ENCODE measurements at places on chromosomes 5 and 9.
A peak's percentile ranks its signal among the peaks of the same experiment; 100 is the strongest.

- no peak for DNase-seq
Measured at GRCh38 chr5:73922875-73923557, 297.0 kb downstream of the ARHGEF28 start.

DNA sequence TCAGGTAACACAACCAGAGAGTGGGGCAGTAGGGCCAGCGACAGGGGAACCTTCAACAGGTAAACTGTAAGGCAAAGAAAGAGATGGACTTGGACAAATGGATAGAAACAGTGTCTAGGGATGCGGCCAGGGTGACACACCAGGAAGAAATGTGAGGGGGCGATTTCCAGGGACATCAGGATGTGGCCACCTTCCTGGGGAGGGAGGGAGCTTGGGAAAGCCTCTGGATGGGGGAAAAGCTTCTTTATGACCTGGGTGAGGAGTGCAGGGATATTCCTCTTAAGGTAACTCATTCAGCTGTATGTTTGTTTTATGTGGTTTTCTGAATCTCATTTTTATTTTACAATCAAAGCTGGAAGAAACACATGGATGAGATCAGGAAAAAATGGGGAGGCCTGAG, 11.9 kb upstream of the NXNL2 start:
- no peak for DNase-seq

- peak; percentile 12 for DNase-seq
Measured at GRCh38 chr9:87436716-87437115, 61.0 kb upstream of the DAPK1 start.

DNA sequence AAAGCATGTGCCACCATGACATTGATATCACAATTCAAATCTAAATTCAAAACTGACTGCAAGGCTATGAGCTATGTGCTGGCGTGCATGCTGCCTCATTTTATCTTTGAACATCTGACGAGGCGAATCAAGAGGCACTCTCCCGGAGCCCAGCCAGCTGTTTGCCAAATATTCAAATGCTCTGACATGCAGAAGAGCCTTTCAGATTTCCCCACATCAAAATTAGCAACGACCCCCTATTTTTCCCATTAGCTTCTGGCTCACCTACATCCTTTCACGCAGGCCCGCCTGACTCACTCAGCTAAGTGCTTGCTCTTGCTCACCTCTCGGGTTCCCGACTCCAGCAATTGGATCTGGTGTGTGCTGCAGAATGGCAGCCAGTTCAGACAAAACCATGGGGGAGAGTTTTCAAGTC, 159.0 kb downstream of the NR2F1-AS1 start:
- no peak for DNase-seq

- peak; percentile 63 for DNase-seq
Measured at GRCh38 chr9:90974016-90974415, 172.4 kb downstream of the SYK start.

GRCh38 chr9:23702311-23702922, 123.6 kb downstream of the ELAVL2 start:
- no peak for DNase-seq

GRCh38 chr5:136886608-136887007, 521.3 kb upstream of the TRPC7 start:
- DNase-seq: no peak

DNA sequence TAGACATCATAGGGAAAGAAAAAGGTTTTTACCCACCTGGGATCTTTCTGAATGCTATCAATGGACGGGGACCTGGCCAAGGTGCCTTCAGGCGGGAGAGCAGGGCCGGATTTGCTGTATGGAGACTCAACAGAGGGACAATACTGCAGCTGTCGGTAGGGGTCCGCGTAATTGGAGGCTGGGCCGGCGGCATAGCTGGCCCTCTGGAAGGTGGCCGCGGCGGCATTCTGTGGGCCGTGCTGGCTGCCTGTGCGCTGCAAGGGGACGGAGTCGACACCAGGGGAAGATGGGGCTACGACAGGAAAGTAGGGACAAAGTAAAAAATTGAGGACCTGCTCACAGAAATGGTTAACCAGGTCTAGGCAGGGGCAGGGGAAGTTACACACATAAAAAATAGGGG, 557.9 kb downstream of the CTNND2 start:
- no peak for DNase-seq

DNA sequence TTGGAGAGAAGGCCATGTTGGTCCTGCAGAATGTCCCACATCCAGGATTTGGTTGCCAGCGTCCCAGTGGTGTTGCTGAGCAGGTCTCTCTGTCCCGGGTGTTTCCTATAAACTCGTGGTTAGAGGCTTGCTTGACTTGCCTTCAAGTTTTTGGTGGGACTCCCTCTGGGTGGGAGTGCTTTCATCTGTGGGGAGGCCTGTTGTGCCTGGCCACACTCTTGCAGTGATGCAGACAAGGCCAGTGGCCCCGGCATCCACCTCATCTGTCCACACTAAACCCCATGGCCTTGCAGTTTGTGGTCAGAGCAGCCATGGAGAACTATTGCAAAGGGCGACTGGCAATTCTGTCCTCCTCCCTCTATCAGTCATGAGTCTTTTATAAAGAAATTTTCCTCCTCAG, 71.8 kb downstream of the PHF2 start:
- no peak for DNase-seq

DNA sequence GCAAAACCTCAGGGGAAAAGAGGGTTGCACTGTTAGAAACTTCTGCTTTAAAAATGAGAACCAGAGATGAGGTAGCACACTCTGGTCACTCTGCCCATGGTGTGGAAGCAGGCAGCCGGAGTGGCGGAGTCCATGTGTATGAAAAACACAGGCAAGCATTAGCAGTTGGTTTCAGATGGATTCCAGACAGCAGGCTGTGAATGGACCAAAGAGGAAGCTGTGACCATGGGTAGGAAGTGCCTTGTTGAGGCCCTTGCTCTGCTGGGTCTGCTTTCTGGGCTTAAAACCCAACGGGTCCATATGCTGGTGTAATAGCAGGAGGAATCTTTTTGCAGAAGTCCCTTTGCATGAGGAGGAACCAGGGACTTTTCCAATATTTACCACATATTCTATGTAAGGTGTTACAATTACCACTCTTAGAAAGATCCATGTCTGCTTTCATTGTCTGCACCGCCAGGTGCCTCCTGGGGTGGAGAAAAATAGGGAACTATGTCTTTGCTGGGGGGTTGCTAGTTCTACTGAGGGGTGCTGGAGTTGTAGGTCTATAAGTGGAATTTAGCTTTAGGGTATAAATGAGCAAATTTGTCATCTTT, 77.0 kb downstream of the ANKRD55 start:
- no peak for DNase-seq

DNA sequence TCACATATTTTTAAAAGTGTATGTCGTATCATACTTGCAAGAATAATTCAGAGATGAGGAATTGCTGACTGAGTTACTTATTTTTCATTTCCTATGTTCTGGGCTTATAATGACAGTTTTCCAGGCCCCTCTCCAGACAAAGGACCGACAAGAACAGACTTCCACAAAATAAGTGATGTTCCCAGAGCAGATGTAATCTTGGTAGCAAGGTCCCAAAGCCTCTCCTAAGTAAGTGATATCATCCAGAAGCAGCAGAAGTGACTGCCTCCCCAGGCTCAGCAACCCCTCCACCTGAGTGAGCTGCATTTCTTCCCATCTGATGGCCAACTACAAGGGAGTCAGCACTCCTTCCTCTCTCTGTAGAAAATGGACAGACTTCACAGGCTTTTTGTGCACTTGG, 57.1 kb downstream of the SEMA6A start:
- DNase-seq: no peak

GRCh38 chr5:175336781-175337180, 107.2 kb downstream of the DRD1 start:
- no peak for DNase-seq

DNA sequence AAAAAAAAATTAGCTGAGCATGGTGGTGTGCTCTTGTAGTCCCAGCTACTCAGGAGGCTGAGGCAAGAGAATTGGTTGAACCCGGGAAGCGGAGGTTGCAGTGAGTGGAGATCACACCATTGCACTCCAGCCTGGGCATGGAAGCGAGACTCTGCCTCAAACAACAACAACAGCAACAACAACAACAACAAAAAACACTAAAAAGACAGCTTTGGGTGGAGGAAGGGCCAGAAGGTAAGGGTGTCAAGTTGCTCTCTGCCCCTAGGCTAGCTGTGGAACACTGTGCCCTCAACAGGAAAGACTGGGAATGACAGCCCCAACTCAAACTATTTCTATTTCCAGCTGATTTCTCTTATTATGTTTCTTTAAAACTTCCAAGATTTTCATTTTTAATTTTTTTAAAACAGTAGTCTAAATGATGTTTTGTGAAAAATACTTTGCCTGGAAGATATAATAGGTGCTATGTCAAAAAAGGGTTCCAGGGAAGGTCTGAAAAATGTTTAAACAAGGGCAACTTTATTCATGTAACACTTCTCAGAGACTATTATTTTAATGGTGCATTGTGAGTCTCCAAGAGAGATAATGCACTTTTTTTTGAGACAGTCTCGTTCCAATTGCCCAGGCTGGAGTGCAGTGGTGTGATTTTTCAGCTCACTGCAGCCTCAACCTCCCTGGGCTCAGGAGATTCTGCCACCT, 29.9 kb downstream of the CLINT1 start:
- DNase-seq: peak; percentile 20

DNA sequence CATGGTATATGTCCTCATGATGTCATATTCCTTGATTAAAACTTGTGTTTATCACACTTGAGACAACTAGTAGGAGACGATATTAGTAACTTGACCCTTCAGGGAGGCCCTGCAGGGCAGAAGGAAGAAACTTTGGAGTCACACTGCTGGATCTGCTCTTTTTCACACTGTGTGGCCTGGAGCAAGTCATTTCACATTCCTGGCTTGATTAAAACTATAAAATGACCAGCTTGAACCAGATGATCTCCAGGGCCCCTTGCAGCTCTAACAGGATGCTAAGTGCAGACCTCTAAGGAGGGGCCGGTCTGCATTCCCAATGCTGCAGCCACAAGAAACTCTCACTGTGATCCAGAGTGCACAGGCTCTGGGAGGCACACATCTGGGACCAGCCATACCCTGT, 146.4 kb upstream of the ZNF366 start:
- DNase-seq: no peak

Measured in choroid plexus epithelial cell (primary cell).